ENCODE measurements at places on chromosomes 5 and 9.

DNA sequence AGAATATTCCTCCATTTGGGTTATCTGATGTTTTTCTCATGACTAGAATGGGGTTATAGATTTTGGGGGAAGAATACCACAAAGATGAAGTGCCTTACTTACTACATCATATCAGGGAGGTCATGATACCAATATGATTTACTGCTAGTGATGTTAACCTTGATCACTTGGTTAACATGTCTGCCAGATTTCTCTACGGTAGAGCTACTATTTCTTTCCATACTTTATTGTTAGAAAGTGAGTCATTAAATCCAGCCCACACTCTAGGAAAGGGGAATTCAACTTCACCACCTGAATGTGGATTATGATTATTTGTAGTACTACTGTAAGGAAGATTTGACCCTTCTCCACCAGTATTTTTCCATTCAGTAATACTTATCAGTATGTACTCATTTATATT is 64.7 kb downstream of the UBE2R2 start:
- no peak for DNase-seq

GRCh38 chr5:38438757-38439156 is 117.7 kb downstream of the LIFR start:
- no peak for DNase-seq

DNA sequence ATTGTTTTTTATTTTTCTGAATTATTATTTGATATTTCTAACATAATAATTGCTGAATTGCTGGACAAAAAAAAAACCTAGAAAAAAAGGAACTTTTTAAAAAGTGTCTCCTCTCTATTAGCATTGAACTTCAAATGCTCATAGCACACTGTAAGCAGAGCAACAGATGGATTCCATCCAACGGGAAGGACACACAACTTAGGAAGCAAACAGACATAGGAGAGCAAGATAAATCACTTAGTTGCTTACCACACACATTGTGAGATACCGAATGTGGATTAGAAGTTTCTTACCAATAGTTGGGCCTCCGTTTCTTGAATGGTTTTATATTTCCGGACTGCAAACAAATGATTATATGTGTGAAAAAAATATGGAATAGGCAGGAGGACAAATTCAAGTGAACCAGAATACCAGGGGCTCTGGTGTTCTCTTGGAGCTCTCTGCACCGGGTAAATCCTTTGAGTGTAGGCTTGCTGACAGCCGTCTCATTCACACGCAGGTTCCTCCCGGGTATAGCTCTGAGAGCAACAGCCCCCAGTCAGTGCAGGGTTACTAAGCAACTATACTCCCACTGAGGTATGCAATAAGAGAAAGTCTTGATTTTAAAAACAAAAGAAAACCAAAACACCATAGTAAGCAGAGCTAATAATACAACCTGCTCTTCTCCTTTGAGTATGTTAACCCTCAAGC is 217.6 kb downstream of the TMEM167A start:
- DNase-seq, result no peak

GRCh38 chr9:115109486-115109885 is 8.5 kb downstream of the TNC start:
- DNase-seq, result no peak

DNA sequence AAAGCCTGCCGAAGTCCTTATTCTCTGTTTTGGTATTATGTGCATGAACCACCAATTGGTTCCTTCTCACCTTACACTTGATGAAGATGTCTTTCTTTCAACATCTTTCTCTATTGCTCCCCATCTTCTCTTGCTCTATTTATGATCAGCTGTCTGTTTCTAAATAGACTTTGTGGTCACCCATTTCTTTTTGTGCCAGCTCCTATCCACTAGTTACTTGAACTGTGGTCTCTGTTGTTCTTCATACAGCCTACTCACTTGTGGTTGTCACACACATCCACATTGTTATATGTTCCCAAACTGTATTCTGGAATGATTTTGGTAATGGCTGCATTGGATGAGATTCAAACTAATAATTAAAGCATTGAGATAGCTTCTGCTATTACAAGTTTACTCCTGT is 11.4 kb downstream of the VCAN start:
- no peak for DNase-seq

- no peak for DNase-seq
Observed at GRCh38 chr9:32344551-32345182, 39.8 kb upstream of the ACO1 start.

DNA sequence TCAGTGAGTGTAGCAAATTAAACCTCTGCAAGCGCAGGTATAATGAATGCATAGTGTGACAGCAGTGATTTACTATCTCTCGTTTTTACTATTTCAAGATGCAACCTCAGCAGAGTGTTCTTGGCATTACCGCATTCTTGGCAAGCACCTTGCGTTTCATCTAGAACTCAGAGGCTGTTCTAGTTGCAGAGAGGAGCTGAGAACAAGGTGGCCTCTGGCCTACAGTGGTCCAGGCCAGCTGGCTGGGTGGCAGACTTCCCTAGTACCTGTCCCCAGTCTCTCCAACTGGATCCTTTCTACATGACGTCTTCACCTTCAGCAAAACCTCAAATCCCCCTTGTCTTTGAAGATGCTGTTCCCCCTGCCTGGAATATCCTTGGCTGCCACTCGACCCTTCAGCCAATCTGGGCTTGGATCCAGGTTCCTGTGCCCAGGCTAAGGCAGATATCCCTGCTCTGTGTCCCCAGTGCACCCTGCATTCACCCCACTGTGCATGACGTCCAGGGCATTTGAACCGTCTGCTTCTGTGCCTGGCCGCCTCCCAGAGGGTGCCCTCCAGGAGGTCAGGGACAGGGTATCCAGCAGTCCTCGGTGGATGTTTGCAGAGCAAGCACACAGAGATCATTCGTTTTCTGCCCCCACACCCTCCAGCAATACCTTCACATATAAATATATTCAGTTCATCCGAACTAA is 120.4 kb upstream of the CPEB4 start:
- no peak for DNase-seq

- no peak for DNase-seq
Observed at GRCh38 chr5:67897980-67898379, 317.6 kb upstream of the PIK3R1 start.

- DNase-seq, result no peak
Observed at GRCh38 chr5:112063191-112063590, 306.2 kb upstream of the NREP start.

DNA sequence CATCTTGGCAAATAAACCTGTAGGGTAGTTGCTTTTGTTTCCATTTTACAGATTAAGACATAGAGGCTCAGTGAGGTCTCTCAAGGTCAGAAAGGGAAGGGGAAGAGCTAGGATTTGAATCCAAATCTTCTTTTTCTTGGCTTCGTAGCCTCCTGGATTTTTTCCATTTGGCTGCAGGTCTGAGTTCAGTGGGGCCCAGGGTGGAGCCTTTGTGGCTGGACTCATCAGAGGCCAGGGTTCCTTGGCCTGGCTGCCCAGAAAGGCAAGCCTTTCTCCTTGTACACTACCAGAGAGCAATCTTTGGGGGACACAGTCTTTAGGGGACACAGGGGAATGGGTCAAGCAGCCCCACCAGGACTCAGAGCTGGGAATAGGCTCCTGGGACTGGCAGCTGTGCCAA is 10.5 kb upstream of the TRAF1 start:
- no peak for DNase-seq

- DNase-seq, result no peak
Observed at GRCh38 chr5:147519380-147519779, 9.5 kb upstream of the DPYSL3 start.

DNA sequence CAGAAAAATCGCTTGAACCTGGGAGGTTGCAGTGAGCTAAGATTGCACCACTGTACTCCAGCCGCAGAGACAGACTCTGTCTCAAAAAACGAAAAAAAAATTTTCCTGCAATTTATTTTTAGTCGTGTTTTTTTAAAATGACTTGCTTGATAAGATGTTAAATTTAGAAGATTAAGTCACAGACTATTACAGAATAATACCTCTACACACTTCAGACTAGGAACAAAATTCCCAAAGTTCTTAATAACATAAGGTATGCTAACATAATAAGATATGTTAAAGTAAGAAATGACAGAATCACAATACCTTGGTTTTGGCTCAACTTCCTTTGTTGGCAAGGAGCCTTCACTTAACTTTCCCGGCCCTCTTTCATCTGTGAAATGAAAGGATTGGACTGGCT is 59.5 kb upstream of the NPR3 start:
- no peak for DNase-seq

DNA sequence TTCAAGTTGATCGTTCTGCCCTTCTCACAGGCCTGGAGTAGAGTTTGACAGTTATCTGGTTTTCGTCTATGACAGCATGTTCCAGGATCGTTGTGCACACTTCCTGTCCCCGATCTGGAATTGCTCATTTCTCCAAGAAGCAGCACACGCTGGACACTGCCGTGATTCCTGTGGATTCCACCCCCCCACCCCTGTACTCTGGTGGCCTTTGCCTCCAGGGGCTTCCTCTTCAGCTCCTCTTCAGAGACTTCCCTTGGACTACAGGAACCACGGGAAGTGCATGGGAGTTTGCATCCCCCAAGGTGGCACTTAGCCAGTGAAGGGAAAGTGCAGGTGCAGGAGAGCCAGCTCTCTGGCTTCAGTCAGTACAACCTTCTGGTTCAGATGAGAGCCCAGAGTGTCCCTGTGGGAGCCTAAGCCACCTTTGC is 160.7 kb downstream of the CACNA1B start:
- DNase-seq, result no peak

DNA sequence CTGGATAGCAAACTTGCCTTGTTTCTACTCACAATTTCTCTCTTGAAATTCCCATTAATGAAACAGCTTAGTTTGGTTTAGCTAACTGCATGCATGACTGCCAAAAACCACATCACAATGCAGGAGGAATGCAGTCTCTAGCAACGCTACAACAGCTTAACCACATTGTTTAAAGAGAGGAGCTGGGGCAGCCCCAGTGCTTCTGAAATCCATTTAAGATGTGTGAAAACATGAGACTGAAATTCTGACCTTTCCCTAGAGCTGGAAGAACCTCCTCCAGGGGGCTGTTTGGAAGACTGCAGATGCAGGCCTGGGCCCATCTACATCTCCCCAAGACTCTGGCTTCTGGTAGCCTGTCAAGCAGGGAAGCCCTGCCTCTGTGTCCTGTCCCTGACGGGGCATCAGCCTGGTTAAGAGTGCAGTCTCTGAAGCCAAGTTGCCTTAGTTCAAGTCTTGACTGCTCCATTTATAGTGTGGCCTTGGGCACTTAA is 157.1 kb downstream of the ZNF462 start:
- DNase-seq, result no peak

GRCh38 chr9:123685489-123686083 is 244.3 kb downstream of the DENND1A start:
- DNase-seq, result no peak

- no peak for DNase-seq
Observed at GRCh38 chr5:91025449-91025848, 357.7 kb downstream of the ARRDC3 start.

DNA sequence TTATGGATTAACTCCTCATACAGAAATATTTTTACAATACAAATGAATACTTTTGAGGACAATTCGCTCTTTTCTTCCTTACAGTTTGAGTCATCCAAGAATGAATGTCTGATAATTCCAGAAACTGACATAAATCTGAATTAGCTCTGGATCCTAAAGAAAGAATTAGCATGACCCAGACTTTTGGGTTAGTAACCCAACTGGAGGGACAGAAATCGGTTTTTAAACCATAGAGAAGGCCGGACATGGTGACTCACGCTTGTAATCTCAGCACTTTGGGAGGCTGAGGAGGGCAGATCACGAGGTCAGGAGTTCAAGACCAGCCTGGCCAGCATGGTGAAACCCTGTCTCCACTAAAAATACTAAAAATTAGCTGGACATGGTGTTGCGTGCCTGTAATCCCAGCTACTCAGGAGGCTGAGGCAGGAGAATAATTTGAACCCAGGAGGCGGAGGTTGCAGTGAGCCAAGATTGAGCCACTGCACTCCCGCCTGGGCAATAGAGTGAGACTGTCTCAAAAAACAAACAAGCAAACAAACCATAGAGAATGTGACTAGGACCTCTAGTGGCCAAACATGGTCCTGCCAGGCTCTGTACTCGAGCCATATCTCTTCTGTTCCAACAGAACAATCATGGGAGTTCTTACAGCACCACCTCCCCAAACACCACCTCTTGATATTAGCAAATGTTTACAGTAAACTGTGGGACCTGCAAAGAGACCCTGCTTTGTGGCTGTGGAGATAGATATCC is 44.8 kb downstream of the LURAP1L start:
- DNase-seq, result no peak

- DNase-seq, result peak; percentile 58
Observed at GRCh38 chr5:137466889-137467288, 32.2 kb downstream of the SPOCK1 start.

Data from C1 segment of cervical spinal cord (tissue), 14 donors.